ENCODE measurements at places on chromosomes 7 and 10. TPM values are rescaled to one million over a fixed set of nuclear protein-coding genes. Genes with fewer than 3 reads are reported as not detected.

The GNG11 gene
- total RNA-seq = 4.9 TPM

The CC2D2B gene
- total RNA-seq = 1.2 TPM

The CFTR gene
- total RNA-seq = under 0.01 TPM

The CFAP46 gene
- 2.0 TPM for total RNA-seq

The MEOX2 gene
- total RNA-seq = not detected

The DNAJC2 gene
- 14.7 TPM for total RNA-seq

All from frontal cortex (tissue), 4 donors.